Endothelial cell of coronary artery (primary cell): ENCODE measurements at places on chromosomes 11 and 22. TPM values are rescaled to one million over a fixed set of nuclear protein-coding genes. Genes with fewer than 3 reads are reported as not detected.

MYEOV gene
- 0.66 and 1.5 TPM in 2 replicates for total RNA-seq

PGA3 gene
- total RNA-seq, result 0.09 TPM in 1 of 2 replicates, not detected in the other

TMEM126A gene
- total RNA-seq, result 37.5 and 48.5 TPM in 2 replicates

GRK3 gene
- 0.81 and 1.1 TPM in 2 replicates for total RNA-seq

OR8D4 gene
- total RNA-seq, result under 0.01 TPM in 1 of 2 replicates, not detected in the other

PAMR1 gene
- 0.18 and 0.56 TPM in 2 replicates for total RNA-seq

CEND1 gene
- under 0.01 and 0.18 TPM in 2 replicates for total RNA-seq

PVALB gene
- total RNA-seq, result not detected in 2 replicates

SPI1 gene
- total RNA-seq, result not detected in 2 replicates

C11orf21 gene
- total RNA-seq, result not detected in 2 replicates

CSNK1E gene
- total RNA-seq, result 123 and 165 TPM in 2 replicates

MS4A8 gene
- total RNA-seq, result not detected in 2 replicates

RABL2B gene
- total RNA-seq, result 7.3 and 8.8 TPM in 2 replicates

TYR gene
- not detected in 2 replicates for total RNA-seq

ALX4 gene
- total RNA-seq, result not detected in 2 replicates

SLC6A5 gene
- total RNA-seq, result not detected in 2 replicates

TH gene
- not detected in 2 replicates for total RNA-seq

PNPLA5 gene
- total RNA-seq, result not detected in 2 replicates

PDE2A gene
- 10.2 and 23.6 TPM in 2 replicates for total RNA-seq

BATF2 gene
- 0.36 and 0.75 TPM in 2 replicates for total RNA-seq

LRP4 gene
- 0.66 and 0.90 TPM in 2 replicates for total RNA-seq

IGHMBP2 gene
- 8.5 and 9.8 TPM in 2 replicates for total RNA-seq

TMA7B gene
- total RNA-seq, result not detected in 2 replicates

MYRF gene
- 0.27 and 4.0 TPM in 2 replicates for total RNA-seq

KDELR3 gene
- 27.4 and 36.0 TPM in 2 replicates for total RNA-seq

GRAMD1B gene
- 2.4 and 15.2 TPM in 2 replicates for total RNA-seq

DDT gene
- 103 and 113 TPM in 2 replicates for total RNA-seq

ELMOD1 gene
- total RNA-seq, result 0.09 and 2.6 TPM in 2 replicates

FKBP2 gene
- total RNA-seq, result 60.1 and 63.5 TPM in 2 replicates

MUC5AC gene
- total RNA-seq, result not detected in 2 replicates

CENPM gene
- 9.2 and 22.0 TPM in 2 replicates for total RNA-seq

FREY1 gene
- 0.54 and 0.75 TPM in 2 replicates for total RNA-seq

OR51B4 gene
- not detected in 2 replicates for total RNA-seq

KCNJ1 gene
- total RNA-seq, result not detected in 2 replicates

ACTN3 gene
- total RNA-seq, result 0.09 TPM in 1 of 2 replicates, not detected in the other

LINC01488 gene
- total RNA-seq, result not detected in 2 replicates

SOX6 gene
- total RNA-seq, result under 0.01 and 0.28 TPM in 2 replicates

OR6A2 gene
- total RNA-seq, result 0.27 and 0.38 TPM in 2 replicates

PPARA gene
- total RNA-seq, result 5.4 and 10.2 TPM in 2 replicates
